CD4-positive, alpha-beta memory T cell (primary cell): ENCODE measurements at places on chromosomes 16 and 17. TPM values are rescaled to one million over a fixed set of nuclear protein-coding genes. Genes with fewer than 3 reads are reported as not detected.

DNA sequence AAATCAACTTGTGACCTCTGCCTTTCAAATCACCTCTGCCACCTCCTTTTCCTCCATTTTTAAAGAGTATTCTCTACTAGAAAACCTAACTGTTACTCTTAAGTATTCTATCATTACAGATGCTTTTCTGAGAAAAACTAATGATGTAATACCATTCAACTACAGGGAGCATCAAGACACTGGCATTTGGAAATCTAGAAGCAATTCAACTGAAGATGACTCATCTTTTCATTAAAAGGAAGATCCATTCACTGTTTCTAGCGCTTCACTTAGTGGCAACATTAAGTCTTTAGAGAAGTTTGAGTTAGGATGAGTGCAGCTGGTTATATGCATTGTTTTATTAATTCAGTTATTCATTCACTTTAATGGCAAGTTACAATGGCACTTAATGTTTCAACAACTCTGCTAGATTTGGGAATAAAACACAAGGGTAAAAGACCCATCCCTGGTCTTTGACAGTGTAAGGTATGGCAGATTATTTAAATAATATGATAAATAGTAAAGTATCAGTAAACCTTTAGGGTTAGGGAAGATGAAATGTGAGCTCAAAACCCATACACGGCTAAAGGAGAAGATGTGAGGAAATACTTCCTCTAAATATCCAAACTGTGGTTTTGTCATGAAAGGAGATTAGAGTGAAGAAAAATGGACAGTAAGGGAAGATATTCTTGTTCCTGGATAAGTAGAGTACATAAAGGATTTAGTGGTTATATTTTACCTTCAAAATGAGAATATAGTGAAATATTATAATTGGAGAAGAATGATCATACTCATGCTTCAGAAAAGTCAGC, 61.7 kb downstream of the KCNJ2 start:
- DNase-seq = no peak

The OR3A2 gene
- 1.9 TPM for total RNA-seq

The SLC16A6 gene
- 6.9 TPM for total RNA-seq

GRCh38 chr16:88323041-88323440, 59.7 kb upstream of the ZNF469 start:
- DNase-seq = no peak

GRCh38 chr17:65963179-65963578, 228.8 kb downstream of the CEP112 start:
- no peak for DNase-seq

GRCh38 chr16:7979448-7980132, 610.7 kb downstream of the TMEM114 start:
- no peak for DNase-seq

- no peak for DNase-seq
Measured at GRCh38 chr16:918741-919657, 51.8 kb downstream of the LMF1 start.

- no peak for DNase-seq
Measured at GRCh38 chr16:15748654-15749053, 98.6 kb downstream of the NDE1 start.

The C17orf100 gene
- total RNA-seq = 4.0 TPM

GRCh38 chr17:8875957-8876356, 8.5 kb upstream of the PIK3R6 start:
- no peak for DNase-seq

The RASD1 gene
- total RNA-seq = 0.86 TPM

DNA sequence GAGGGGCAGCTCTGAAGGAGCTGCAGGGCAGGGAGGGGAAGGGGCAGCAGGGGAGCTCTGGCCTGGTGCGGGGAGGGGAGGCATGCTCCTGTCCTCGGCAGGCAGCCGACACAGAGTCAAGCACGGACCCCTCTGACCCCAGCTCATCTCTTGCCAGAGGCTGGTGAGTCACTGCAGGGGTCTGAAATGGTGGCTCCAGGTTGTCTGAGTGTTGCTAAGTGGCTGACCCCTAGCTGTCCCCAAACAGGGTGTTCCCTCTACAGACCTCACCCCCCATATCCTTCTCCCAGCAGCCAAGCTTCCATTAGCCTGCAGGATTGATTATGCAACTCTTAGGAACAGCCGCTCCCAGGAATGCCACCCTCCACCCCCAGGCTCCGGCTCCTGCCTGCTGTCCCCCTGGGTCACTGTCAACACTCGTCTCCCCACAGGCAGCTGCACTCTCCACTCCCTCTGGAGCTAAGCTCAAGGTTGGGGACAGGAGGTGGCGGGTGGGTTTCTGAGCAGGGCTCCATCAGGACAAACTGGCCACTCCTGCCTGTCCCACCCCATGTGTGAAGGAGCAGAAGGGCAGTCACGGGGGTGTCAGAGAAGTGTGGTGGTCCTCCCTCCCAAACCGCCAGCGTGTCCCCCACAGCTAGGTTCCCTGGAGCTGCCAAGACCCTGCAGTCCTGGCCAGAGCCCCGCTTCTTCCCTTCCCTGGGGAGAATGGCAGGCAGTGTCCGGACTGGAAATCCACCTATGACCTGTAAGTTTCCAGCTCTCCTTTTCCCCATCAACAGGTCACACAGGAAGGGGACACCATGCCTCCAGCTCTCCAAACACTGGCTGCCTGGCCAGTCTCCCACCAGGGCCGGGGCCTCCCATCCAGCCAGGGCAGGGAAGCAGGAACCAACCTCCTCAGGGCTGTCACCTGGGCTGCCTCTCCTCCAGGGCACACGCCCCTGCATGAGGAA, 1.0 kb downstream of the MYLK3 start:
- DNase-seq = no peak

- no peak for DNase-seq
Measured at GRCh38 chr17:8889458-8890210, 22.2 kb upstream of the PIK3R6 start.

The VWA3A gene
- total RNA-seq = 0.33 TPM

The CLEC19A gene
- total RNA-seq = not detected

DNA sequence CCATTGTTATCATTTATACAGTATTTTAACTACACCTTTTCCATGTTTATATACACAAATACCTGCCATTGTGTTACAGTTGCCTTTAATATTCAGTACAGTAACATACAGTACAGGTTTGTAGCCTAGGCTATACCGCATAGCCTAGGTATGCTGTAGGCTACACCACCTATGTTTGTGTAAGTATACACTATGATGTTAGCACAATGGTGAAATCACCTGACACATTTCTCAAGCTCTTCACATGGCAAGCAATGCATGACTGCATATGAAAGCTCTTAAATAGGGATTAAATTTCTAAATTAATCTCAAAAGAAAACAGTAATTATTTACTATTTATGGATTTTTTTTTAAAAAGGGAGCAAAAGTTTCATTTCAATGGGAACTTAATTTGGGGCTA, 12.0 kb downstream of the LRRC37B start:
- no peak for DNase-seq

- DNase-seq = no peak
Measured at GRCh38 chr17:35664685-35665084, 66.8 kb upstream of the RASL10B start.

DNA sequence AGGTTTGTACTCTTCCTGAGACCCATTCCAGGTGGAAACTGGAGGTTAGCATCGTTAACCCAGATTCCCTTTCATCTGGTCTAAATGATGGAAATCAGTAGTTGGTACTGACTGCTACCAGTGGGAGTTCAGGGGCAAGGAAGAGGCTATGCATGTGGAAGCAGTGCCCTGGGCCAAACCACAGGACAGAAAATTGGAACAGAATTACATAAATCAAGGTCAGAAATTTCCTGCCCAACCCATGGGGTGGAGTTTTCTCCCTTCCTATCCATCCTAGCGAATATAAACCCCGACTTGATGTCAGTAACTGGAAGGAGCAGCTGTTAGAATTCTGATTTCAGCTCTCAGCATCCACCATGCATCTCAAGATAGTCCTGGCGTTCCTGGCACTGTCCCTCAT, at the start of gene AOC2:
TSS of gene AOC2 (plus strand) at position 310 of the 400 bp plus-strand sequence. CDS start at position 357, 47 bp downstream.
- no peak for DNase-seq

The KRT9 gene
- not detected for total RNA-seq

DNA sequence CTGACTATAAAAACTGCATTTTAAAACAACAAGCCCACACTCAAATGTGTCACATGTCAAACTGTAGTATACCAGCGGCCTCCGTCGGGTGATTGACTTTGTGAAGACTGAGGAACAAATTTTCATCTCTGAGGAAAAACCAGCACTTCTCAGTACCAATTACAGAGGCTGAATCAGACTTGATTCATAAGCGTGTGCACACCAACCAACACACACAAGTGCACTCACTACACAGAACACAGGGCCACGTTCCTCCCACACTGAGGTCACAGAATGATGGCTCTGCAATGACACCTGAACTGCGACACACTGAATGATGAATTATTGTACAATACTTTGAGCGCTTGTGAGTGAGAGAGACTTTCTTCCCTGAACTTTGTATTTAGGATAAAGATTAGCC, 29.6 kb downstream of the XPO6 start:
- peak; percentile 18 for DNase-seq

DNA sequence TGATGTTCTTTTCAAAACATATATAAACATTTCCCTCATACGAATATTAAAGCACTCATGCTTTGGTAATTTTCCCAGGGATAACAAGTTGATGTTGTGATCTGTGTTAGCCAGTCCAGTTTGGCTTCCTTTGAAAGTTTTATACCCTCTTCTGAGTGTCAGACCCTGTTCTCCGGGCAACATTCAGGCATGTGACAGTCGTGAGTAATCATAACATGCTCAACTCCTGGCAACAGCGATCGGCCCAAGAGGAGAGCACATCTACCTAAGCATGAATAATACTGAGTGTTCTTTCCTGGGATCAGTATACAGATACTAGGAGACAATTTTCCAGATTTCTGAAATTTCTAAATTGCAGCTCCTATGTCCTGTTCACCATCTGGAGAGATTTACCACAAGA, 1086.4 kb downstream of the CDH8 start:
- no peak for DNase-seq

The CD19 gene
- total RNA-seq = not detected
